ENCODE measurements at places on chromosomes 7 and 10.

DNA sequence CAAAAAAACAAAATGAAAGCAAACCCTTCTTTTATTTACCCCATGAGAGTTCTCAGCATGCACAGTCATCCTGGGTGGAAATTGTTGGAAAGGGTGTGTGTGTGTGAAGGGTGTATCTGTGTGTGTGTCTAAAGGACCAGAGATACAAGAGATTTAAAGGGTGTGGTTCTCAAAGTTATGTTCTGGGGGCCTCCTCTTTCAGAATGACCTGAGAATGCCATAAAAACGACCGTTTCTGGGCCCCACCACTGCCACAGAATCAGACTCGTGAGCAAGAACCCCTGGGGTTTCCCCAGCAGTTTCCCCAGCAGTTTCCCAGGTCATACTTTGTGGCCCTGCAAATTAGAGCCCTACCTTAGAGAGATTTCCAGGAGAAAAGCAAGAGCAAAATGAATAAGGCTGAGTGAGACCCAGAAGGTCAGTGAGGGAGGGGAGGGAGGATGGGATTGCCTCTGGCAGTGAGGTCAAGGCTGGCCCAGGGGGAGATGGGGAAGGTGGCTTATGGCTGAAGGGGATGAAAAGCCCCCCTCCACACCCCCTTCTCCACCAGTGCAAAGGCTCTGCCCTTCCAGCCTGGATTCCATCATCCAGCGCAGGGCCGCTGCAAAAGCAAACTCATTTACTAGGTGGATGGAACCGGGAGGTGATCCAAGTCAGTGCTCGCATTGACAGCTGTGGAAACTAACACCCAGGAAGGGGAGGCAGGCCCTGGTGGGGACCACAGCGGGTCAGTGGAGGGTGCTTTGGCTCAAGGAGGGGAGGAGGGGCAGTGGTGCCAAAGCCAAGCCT is 10.2 kb downstream of the PYROXD2 start:
- no peak for DNase-seq

- DNase-seq: no peak
These were observed 44.4 kb downstream of the MCU start for GRCh38 chr10:72736176-72736827.

- DNase-seq: no peak
These were observed 1.5 kb downstream of the FAM131B start for GRCh38 chr7:143360788-143361551.

- no peak for DNase-seq
These were observed 65.6 kb downstream of the TWIST1 start for GRCh38 chr7:19051767-19052375.

DNA sequence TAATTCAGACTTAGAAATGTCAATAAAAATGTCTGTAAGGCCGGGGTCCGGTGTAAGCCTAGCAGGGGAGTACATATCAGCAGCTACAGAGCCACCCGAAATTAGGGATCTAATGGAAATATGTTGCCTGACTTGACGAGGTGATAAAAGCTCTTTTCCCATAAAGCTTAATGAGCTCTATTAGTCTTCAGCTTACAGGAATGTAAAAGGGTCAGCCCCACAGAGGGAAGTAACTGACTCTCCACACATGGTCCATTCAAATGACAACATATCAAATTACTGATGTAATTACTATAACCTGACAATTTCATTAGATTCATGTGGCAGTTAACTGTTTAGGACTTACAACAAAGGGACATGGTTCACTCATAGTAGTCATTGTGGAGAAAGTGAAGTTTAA is 62.3 kb downstream of the ATE1 start:
- DNase-seq: no peak

DNA sequence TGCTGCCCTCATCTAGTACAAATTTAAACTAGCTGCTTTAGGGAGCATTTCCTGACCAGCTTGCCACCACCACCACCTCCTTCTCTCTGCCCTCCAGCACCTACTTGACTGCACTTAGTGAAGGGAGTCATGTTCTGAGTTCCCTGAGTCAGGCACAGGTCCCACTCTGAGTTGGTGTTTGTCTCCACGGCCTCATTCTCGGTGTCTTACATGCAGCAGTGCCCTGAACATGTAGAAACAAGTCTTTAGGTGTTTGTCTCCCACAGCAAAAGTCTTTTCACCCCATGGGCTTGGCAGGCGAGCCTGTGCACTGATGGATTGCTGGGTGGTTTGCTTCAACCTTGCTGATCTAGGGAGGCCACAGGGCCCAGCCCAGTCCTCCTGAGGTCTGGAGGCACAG is 16.9 kb downstream of the TSPAN14 start:
- DNase-seq: no peak

GRCh38 chr10:110765513-110766319 is 106.0 kb upstream of the PDCD4 start:
- DNase-seq: no peak

DNA sequence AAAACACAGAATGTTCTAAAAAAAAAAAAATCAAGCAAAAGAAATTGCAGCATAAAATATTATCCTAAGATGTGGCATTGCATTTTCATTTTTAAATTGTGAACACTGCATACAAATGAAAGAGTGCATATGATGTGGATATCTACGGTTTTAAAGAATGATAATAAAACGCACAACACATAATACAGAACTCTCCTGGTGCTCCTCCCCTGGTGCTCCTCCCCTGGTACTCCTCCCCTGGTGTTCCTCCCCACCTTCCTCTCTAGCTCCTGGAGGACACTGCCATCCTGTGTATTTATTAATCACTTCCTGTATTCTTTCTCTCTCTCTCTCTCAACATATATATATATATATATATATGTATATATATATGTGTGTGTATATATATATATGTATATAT is 100.1 kb downstream of the SLC37A3 start:
- DNase-seq: no peak

GRCh38 chr7:158097453-158098124 is 490.0 kb downstream of the PTPRN2 start:
- DNase-seq: no peak

DNA sequence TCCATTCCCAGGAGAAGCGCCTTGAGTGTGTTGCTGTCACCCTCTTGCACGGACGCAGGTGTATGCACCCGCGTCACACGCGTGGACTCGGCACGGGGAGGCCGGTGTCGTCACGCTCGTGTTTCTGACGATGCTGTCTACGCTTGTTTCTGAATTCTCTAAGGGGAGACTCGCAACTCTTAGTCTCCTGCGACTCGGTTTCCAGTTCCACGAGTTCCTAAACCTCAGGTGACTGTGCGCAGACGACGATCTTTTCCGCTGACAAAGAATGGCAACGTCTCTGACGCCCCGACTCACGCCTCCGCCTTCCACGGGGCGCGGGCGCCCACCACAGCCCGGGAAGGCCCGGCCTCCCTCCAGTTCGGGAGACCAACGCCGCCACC is 579 bp downstream of the IDI1 start:
- peak; percentile 62 for DNase-seq

- no peak for DNase-seq
These were observed 136.3 kb downstream of the ELFN1 start for GRCh38 chr7:1806354-1806753.

- DNase-seq: peak; percentile 9
These were observed 790 bp downstream of the ADAM22 start for GRCh38 chr7:87934699-87935383.

GRCh38 chr10:100709146-100710082 is 36.0 kb upstream of the PAX2 start:
- DNase-seq: no peak

GRCh38 chr10:70843776-70844489 is 28.2 kb downstream of the SGPL1 start:
- no peak for DNase-seq

- DNase-seq: no peak
These were observed 11.3 kb upstream of the ATXN7L1 start for GRCh38 chr7:105887569-105888189.

DNA sequence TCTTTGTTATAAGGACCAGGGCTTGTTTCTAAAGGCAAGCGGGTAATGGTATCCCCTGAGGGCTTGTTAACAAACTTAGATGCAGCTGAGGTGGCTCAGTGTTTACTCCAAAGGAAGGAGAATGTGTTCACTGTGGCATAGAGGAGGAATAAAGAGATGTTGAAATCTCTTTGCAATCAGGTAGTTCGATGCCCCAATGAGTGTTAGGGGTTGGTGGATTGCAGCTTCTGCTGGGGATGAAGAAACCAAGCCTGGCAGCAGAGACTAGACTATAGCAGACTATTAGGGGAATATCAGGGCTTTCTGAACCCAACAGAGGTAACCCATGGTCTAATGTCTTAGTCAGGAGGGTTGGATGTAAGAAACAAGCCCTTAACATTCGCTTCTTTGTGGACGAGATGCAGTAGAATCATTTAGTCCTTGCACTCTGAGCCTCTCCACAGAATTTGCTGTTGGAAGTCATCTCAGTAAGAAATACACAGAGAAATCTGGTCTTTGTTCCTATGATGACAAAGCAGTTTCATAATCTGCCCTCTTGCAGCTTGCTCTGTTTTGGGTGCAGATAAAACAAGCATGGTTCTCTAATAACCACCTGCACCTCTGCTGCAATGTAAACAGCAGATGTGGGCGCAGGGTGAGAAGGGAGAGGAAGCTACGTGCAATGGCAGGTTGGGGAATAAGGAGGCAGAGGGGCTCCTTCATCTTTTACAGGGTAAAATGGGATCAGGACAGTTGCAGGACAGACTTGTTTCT is 108.6 kb downstream of the NRF1 start:
- DNase-seq: no peak
